MM.1S (cell line): ENCODE measurements at places on chromosomes 12 and 14.

- no peak for DNase-seq
Measured at GRCh38 chr14:102200690-102201352, 61.1 kb downstream of the WDR20 start.

DNA sequence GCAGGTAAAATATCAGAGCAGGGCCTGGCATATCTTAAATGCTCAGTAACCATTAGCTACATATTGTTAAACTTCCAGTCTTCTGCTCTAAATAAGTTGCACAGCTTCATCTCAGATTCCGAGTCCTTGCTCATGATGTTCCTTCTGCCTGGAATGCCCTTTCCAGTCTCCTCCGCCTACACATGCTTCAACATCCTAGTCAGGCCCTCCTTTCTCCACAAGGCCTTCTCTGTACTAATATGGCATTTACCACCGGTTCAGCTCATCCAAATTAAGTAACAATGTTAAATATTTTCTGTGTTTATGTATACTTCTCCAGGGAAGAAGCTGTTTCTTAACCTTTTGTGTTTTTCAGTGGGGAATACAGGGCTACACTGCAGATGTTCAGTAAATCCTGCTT lies 8.5 kb downstream of the DHH start:
- DNase-seq, result no peak

- DNase-seq, result no peak
Measured at GRCh38 chr14:49769581-49770211, 1.7 kb downstream of the KLHDC2 start.

- DNase-seq, result no peak
Measured at GRCh38 chr12:127728285-127728684, 538.7 kb upstream of the TMEM132C start.

- DNase-seq, result no peak
Measured at GRCh38 chr12:105443802-105444652, 113.5 kb downstream of the C12orf75 start.

DNA sequence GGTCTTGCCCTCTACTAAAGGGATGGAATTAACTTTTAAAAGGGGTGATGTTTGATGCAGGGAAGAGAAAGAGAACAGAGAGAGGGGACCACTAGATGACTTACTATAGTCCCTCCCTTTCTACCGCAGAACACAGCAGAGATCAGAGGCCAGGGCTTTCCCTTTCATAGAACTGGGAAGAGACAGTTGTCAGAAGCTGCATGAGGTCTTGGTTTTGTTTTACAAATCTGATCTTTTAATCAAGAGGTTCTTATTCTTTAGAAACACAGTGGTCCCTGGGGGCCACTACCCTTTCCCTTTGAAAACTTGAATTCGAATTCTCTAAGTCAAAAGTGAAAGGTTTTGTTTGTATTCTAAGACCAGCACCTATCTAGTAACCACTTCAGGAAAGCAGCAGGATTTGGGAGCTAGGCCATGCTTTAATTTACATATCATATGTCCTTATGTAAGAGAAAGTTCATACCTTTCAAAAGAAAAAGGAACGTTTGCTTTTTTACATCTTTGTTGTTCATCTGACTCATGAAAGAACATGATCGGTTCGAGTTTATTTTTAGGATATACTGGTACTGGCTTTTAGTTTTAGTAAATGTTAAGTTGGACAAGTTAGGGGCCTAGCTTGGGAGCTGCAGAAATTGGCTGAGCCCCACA lies 6.3 kb downstream of the FBXL14 start:
- no peak for DNase-seq

DNA sequence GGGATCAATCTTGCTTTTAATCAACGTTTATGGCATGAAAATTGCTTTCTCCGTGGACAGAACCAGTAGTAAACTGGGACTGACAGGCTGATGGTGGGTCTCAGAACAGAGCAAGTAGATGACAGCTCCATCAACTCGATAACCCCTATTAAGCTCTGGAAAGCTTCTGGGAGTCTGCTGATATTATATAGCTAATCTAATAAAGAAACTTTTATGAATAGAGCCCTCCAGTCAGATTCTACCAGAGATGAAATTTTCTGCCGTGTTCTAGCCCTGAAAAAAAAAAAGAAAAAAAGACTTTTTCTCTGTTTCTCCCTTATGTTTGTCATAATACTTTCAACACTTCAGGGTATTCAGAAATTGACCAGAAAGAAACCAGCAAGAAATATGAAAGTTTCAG lies 171.6 kb downstream of the APAF1 start:
- no peak for DNase-seq

GRCh38 chr12:130482448-130482847 lies 144.8 kb downstream of the PIWIL1 start:
- no peak for DNase-seq
